ENCODE measurements at places on chromosomes 7 and 10.

GRCh38 chr10:4459531-4459930 is 366.5 kb upstream of the AKR1E2 start:
- DNase-seq = no peak

DNA sequence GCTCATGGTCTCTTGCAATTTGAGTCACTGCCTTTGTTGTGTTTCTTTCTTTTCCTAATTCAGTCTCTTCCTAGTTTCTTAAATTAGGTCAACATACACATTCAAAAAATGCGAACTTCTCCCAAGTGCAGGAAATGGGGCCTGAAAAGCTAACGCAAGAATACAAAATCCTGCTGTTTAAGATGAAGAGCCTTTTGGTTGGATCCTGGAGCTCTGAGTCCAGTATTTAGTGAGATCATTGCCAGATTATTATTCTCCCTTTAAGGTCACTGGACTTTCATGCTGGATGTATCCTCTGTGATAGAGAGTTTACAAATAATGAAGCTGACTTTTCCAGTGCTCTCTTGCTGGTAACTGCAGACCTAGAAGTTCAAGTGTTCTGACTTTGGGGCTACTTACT is 401.9 kb upstream of the MKI67 start:
- no peak for DNase-seq

- no peak for DNase-seq
Observed at GRCh38 chr10:35375091-35375765, 38.9 kb downstream of the CCNY start.

GRCh38 chr10:31401287-31401686 is 82.3 kb downstream of the ZEB1 start:
- no peak for DNase-seq

GRCh38 chr7:13633857-13634256 is 355.6 kb downstream of the ETV1 start:
- no peak for DNase-seq

GRCh38 chr7:102432442-102433218 is 745 bp upstream of the ORAI2 start:
- DNase-seq = no peak

GRCh38 chr10:110303681-110304080 is 1.0 kb downstream of the SMNDC1 start:
- DNase-seq = no peak

DNA sequence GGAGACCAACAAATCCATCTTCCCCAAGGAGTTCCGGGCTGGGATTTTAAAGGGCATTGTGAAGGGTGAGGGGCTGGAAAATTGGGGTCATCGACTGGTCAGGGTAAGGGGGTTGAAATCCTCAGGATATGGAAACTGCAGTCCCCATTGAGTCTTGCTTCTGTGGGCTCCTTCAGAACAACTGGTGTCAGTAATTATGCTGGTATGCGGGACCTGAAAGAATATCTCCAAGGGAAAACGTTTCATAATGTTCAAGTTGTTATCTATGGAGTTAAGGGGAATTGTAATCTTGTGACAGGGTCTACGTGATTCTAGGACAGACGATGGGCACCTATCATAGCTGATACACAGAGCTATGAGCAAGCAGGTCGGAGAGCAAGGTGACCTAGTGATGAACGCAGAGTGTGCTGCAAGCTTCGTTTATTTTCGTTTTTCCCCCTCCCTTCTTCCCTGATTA is 494 bp upstream of the RHBDD2 start:
- no peak for DNase-seq

- no peak for DNase-seq
Observed at GRCh38 chr10:121494296-121494695, 103.9 kb downstream of the FGFR2 start.

- no peak for DNase-seq
Observed at GRCh38 chr7:93315896-93316295, 83.7 kb downstream of the VPS50 start.

DNA sequence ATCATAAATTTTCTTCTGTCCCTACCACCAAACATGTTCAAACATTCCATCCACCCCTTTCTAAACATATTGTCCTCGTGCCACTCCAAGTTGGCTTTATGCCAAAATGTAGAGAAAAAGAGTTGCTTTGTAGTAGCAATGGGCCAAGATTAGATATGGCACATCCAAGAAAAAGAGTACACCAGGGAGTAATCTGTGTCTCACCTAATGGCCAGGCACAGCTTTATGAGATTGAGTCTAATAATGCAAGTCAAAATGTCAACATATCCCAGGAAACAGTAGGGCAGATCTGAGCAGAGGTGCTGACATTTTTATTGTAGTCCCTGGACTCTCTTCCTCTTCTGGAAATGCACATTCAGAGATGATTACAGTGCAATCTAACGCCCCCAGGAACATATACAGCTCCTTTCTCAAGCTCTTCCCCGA is 5.7 kb upstream of the OR6V1 start:
- no peak for DNase-seq

- DNase-seq = no peak
Observed at GRCh38 chr7:125173571-125173970, 243.9 kb upstream of the POT1 start.

DNA sequence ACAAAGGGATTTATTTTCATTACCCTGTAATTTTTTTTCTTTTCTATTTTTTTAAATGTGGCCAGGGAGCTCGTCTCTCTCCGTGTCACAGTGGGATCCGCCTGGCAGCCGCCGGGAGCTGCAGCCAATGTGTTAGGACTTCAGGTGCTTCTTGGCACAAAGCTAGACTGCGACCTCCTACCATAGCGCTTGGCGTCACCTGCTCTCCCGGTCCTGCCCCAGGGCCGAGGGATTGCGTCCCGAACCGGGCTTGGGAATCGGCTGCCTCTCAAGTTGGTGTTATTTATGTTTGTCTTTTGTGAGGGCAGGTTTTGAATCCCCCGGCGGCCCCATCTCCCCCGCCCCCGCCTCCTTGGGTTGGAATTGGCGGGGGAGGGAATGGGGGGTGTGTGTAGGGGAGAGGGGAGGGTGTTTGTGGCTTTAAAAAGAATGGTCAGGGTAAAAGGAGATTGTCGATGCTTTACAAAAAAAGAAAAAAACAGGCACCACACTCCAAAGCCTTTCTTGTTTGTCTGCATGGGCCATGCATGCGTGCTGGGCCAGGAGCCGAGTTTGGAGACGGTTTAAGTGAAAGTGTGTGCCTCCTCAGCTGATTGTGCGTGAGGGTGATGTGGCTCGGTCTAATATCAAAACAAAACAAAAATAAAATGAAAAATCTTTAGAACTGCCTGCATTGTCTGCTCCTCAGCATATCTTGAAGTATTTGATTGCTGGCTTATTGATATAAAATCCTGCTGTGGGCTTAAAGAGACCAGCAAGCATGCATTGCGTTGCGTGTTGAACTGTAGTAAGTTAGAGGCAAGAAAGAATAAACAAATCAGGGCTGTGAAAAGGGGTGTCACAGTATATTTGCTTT is 1.2 kb downstream of the PPP1R9A start:
- DNase-seq = no peak

DNA sequence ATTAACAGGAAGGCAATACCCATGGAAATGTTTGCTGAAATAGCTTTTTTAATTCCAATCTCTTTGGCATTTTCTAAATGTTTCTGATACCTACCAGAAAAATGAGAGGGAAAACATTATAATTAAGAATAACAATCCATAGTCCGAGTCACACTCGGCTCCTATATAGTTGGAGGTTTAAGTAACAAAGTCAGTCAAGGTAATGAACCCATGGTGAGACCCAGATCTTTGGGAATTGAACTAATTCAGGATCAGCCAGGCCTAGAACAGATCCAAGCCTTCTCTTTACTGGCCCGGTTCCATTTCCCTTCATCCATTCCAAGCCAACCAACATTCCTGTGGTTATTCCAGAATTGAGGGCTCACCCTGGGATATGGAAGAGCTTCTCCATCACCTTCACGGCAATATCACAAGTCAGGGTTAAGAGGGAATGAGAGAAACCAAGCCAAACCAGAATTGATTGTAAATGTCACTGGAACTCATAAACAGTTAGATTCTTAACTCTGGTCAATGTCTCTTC is 28.3 kb downstream of the ABCB4 start:
- no peak for DNase-seq

- no peak for DNase-seq
Observed at GRCh38 chr7:1505731-1506550, 1.8 kb upstream of the INTS1 start.

DNA sequence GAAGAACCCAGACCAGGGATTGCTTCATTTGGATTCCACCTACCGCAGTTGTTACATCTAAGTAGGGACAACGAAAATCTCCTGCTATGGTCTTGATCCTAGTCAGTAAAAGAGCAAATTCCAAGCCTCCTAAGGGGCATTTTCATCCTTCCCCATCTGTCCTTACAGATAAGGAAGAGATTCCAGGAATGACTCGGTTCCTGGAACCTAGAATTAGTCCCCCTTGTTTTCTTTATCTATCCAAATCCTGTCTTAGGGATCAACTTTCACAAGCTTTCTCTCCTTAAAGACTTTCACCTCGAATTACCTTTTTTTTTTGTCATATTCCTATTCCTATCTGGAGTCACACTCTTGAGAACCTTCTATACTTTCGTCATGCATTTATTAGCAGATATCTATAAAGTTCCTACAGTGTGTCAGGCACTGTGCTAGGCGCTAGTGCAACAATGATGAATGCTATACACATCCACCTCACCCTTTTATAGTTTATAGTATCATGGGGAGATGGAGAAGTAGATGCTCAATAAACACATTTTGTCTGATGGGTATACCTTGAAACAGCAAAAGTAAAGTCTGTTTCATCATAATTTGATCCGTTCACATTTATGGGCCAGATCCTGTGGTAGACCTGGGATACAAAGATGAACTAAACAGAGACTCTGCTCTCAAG is 39.2 kb downstream of the LAMB4 start:
- DNase-seq = no peak

GRCh38 chr7:135257790-135258189 is 24.2 kb downstream of the STRA8 start:
- DNase-seq = no peak

GRCh38 chr7:50812841-50813475 is 30.3 kb upstream of the GRB10 start:
- DNase-seq = no peak

- no peak for DNase-seq
Observed at GRCh38 chr7:159027056-159027788, 117.4 kb downstream of the VIPR2 start.

DNA sequence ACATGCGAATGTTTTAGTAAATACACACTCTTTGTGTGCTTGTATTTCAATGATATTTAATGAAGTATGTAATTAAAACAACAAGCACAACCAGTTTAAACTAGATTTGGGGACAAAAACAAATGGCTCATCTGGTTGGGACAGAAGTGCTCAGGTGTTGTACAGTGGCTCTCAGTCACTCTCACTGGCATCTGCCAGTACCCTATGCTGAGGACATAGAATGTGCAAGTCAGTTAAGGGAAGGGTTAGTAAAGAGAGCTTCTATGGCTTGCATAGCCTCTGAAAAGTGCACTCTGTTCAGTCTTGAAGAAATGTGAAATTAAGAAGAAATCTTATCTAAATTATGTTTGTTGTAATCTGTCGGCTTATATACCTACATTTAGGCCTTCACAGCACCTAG is 183.0 kb downstream of the LRRC4 start:
- DNase-seq = no peak

GRCh38 chr7:51666266-51666665 is 349.7 kb upstream of the COBL start:
- no peak for DNase-seq

DNA sequence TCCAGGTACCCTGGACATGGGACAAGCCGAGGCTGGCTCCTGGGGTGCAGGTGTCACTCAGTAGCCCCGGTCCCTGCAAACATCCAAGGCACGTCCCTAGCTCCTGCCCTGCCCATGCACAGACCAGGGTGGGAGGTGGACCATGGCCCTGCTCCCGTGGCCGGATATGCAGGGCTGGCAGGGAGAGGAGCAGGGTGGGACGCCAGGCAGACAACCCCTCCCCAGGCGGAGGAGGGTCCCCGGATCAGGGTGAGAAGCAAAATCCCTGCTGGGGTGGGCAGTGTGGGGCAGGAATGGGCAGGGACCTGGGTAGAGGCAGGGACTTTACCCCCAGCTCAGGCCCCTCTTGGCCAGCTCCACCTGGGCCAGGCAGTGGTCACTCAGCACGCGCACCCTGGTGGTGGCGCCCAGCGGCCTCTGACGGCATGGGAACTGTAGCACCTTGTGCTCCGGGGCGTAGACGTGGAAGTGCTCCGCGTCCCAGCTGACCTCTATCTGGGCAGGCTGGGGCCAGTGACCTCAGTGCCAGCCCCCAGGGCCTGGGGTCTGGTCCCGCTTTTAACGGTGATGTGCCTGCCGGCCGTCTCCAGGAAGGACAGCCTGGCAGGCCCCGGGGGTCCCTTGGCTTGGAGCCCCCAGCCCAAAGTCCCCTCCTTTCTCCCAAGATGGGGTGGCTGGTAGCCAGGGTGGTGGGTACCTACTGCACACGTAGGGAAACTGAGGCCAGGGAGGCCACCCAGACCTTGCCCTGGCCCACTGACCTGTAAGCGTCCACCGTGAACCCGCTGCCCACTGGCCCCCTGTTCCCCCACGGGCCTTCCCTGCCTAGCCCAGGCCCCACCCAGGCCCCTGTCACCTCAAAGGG is 1.2 kb downstream of the GRIFIN start:
- no peak for DNase-seq

DNA sequence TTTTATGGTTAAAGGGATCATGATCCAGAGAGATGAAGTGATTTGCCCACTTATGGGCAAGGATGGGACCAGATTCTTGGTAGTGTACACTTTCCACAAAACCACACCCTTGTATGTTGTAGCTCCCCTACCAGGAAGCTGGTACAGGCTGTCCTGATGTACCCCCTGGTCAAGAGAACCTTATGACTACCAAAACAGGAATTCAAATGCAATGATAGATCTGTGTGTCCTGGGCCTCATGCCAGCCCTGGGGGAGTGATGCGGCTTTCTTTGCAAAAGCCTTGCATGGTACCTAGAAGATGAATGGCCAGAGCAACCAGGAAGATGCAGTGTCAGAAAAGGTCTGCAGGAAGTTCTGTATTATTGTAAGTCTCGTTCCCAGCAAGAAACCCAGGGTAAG is 94.9 kb upstream of the AGK start:
- DNase-seq = no peak

GRCh38 chr10:101263150-101263752 is 34.0 kb upstream of the LBX1 start:
- no peak for DNase-seq

- DNase-seq = no peak
Observed at GRCh38 chr10:11159543-11160215, 142.0 kb downstream of the CELF2 start.

GRCh38 chr10:66837335-66837734 is 88.5 kb upstream of the LRRTM3 start:
- no peak for DNase-seq

Measured in stimulated activated CD8-positive, alpha-beta memory T cell treated with anti-CD3 and anti-CD28 coated beads, Interleukin-4, amount 100 ng/mL, for 1 hour (primary cell).